ENCODE measurements at places on chromosomes 7 and 10.

GRCh38 chr7:78616539-78616938, 818.0 kb downstream of the PHTF2 start:
- no peak for DNase-seq

- peak; percentile 32 for DNase-seq
Observed at GRCh38 chr7:152145853-152146466, 120.5 kb downstream of the GALNT11 start.

- DNase-seq, result no peak
Observed at GRCh38 chr10:93991114-93991513, 2.6 kb upstream of the PLCE1 start.

- DNase-seq, result peak; percentile 31
Observed at GRCh38 chr10:132961787-132962622, 19.6 kb upstream of the CFAP46 start.

- no peak for DNase-seq
Observed at GRCh38 chr7:155883491-155884224, 71.4 kb upstream of the SHH start.

- DNase-seq, result no peak
Observed at GRCh38 chr7:51029131-51029530, 246.4 kb upstream of the GRB10 start.

- no peak for DNase-seq
Observed at GRCh38 chr10:94760586-94761178, 1.8 kb upstream of the CYP2C19 start.

DNA sequence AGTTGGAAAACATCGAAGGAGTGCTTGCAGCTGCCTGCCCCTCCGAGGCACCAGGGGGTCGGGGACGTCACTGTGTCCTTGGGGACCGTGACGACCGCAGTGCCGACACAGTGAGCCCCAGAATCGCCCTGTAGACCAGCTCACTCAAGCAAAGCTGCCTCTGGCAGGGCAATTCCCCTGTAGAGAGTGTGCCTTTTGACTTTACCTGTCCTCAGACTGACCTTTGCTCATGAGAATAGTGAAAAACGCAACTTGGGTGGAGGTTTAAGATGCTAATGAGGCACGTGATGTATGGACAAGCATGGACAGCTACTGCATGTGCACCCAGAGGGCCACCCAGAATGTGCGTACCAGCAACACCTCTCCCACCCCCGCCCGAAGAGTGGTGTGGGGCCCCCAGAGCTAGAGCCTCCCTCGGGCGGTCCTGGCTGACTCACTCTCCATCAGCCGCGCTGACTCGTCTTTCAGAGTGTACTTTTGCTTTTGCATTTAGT, 271.9 kb downstream of the ADARB2 start:
- no peak for DNase-seq

- DNase-seq, result no peak
Observed at GRCh38 chr7:120915314-120916105, 35.1 kb upstream of the ING3 start.

All from LNCaP clone FGC (cell line).